Stimulated activated CD8-positive, alpha-beta memory T cell treated with anti-CD3 and anti-CD28 coated beads, Interleukin-7, amount 100 ng/mL, for 1 hour (primary cell): ENCODE measurements at places on chromosomes 5 and 9.

- DNase-seq: no peak
These were observed 44.8 kb upstream of the CLK4 start for GRCh38 chr5:178671602-178672144.

- DNase-seq: no peak
These were observed 356.4 kb upstream of the GRAMD2B start for GRCh38 chr5:126066836-126067235.

- DNase-seq: no peak
These were observed 9.6 kb downstream of the ENG start for GRCh38 chr9:127844821-127845359.

DNA sequence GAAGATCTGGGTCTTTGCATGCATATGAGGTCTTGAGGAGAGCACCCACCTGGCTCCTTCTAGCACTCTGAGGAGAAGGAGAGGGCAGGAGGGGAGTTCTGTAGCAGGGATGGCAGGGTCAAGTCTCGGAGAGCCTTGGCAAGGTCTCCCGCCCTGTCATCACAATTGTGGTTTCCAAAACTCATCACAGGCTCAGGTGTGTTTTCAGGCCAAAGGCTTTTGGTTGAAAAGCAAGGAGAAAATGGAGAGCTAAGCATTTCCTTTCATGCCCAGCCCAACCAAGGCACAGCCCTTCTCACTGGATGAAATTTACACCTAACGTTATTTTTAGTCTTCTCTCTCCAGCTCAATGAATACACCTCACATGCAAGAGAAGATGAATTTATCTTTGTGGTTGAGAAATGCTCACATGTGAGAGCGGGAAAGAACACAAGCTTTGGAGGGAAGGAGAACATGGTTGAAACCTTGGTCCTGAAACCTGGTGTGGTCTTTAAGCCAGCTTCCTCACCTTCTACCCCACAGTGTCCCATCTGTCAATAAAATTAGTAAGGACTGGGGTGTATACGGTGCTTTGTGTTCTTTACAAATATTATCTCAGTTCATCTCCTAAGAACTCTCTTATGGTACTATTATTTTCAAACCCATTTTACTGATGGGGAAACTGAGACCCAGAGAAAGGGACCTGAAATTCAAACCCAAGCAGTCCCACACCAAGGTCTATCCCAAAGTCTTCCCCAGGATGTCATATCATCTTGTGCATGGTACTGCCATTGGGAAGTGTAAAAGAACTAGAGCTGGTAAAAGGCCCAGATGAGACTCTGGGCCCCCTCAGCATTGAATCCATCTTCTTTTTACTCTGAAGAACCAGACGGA is 47.8 kb upstream of the CPEB4 start:
- no peak for DNase-seq

DNA sequence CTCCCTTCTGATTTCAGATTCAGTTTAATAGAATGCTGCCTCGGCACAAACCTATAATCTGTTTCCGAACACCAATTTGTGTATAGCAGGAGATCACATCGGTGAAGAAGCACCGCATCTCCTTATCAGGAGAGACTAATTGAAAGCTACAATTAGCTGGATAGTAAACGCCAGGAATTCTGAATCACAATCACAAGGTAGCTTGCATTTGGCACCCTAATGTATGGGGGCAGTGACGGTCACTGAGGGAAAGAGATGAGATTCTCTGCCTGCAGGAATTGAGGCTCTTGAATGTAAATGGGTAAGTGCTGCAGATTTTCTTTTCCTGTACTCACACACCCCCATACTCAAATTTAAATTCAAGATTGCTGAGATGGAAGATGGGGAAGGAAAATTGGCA is 373.6 kb upstream of the ZNF608 start:
- no peak for DNase-seq

- DNase-seq: no peak
These were observed 124.5 kb upstream of the PRLR start for GRCh38 chr5:35354751-35355150.

GRCh38 chr5:177403102-177403791 is 2.8 kb upstream of the PFN3 start:
- no peak for DNase-seq

DNA sequence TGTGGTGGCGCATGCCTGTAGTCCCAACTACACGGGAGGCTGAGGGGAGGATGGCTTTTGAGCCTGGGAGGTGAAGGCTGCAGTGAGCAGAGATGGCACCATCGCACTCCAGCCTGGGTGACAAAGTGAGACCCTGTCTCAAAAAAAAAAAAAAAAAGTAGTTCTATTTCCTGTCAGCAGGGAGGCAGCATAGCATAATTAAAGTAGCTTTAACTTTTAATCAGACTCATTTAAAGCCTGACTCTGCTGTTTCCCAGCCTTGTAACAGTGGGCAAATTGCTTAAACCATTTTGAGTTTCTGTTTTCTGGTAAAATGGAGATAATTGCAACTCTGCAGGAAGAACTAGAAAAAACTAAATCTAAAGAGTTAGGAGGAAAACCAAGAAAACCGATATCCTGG is 31.2 kb downstream of the CNOT6 start:
- no peak for DNase-seq

DNA sequence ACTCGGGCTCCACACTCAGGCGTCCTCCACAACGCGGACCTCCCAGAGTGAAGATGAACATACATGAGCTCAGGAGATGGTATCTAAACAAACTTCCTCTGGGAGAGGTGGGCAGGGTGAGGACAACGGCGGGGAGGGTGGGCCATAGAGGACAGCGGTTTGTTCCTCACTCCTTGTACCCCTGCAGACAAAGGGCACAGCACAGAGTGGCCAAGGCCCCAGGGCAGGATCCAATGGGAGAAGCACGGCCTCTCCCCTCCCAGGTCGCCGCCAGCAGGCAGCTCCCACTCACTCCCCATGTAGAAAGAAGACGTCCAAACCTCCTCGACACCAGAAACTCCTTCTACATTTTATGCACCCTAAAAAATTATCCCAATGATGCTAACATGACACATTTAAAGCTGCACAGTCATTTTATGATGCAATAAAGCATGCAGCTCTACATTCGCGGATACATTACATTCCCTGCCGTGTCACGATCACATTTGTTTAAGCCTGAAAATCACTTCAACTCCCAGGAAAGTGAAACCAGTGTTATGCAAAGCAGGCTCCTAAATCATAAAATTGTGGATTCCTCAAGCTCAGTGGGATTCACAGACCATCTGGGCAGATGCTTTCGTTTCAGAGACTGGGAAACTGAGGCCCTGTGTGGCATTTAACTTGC is 87.5 kb upstream of the SARDH start:
- no peak for DNase-seq

GRCh38 chr9:13576101-13576500 is 296.6 kb upstream of the MPDZ start:
- no peak for DNase-seq

- DNase-seq: no peak
These were observed 45.7 kb downstream of the PRDM6 start for GRCh38 chr5:123134653-123135181.

- no peak for DNase-seq
These were observed 225.7 kb upstream of the KLF9 start for GRCh38 chr9:70639853-70640814.

GRCh38 chr9:123360161-123361085 is 4.4 kb downstream of the CRB2 start:
- DNase-seq: peak; percentile 9

DNA sequence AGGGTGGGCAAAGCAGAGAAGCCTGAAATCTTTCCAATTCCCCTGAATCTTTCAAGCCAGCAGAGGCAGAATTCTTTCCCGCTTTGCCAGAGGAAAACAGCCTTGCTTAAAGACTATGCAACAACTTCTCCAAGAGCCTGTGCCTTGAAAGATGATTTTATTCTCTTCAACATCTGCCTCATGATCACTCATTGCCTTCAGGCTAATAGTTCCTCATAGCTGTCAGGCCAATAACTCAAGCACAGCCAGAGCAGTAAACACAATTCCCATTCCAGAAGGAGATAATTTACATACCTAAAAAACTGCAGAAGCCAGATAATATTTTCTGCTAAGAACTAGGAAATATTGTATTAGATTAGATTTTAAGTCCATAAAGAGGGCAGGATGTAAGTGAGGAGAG is 92.3 kb upstream of the PUM3 start:
- DNase-seq: no peak

DNA sequence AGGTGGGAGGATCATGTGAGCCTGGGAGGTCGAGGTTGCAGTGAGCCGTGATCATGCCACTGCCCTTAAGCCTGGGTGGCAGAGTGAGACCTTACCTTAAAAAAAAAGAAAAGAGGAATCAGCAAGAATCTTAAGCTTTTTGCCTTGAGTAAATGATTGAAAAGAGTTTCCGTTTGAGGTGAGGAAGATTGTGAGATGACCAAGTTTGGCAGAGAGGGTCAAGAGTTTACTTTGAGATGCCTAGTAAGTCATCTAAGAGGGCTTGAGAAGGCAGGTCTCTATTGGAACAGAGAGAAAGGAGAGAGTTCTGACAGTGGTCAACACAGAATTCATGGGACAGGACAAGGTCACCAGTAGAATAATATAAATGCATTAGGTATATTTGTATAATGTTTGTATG is 572.1 kb downstream of the TLE4 start:
- no peak for DNase-seq

- no peak for DNase-seq
These were observed 148.4 kb downstream of the MAN2A1 start for GRCh38 chr5:109838157-109838556.

GRCh38 chr5:55994495-55994997 is at the start of gene IL6ST:
Gene IL6ST, minus strand, starts transcription at chr5:55994963. Its CDS starts 18,685 bp downstream, at chr5:55976278.
- DNase-seq: peak; percentile 15

- no peak for DNase-seq
These were observed 225.8 kb upstream of the ELL2 start for GRCh38 chr5:96187309-96188027.

GRCh38 chr5:14834584-14835550 is 36.7 kb downstream of the ANKH start:
- no peak for DNase-seq

GRCh38 chr9:15999422-16000339 is 446.8 kb downstream of the CCDC171 start:
- no peak for DNase-seq

- DNase-seq: no peak
These were observed 187.9 kb upstream of the ELL2 start for GRCh38 chr5:96149546-96149945.

DNA sequence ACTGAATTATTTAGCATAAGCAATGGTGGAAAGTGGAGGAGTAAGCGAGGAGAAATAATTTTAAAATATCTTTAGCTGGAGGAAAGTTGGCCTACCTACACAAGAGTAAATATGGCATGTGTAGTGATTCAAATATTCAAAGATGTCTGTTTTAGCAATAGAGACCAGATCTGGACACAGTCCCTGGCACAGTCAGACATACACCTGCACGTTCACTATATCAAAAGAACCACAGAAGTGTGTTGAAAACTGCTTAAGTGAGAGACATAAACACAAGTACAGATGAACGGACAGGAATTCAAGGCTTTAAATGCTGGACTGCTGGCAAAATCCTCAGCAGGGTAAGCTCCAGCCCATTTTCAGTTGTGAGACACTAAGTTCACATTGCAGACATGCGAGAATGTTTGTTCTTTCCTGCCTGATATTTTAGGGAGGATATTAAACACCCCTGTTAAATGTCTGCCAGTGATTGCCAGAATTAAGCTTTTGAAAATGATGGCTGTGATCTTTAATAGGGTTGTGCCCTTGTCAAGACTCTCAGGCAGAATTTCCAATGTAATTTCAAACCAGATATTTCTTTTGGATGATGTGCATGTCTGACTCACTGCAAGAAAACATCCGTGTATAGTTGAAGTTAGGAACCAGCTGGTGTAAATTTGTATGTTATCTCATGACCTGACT is 810.6 kb downstream of the TLE4 start:
- no peak for DNase-seq

DNA sequence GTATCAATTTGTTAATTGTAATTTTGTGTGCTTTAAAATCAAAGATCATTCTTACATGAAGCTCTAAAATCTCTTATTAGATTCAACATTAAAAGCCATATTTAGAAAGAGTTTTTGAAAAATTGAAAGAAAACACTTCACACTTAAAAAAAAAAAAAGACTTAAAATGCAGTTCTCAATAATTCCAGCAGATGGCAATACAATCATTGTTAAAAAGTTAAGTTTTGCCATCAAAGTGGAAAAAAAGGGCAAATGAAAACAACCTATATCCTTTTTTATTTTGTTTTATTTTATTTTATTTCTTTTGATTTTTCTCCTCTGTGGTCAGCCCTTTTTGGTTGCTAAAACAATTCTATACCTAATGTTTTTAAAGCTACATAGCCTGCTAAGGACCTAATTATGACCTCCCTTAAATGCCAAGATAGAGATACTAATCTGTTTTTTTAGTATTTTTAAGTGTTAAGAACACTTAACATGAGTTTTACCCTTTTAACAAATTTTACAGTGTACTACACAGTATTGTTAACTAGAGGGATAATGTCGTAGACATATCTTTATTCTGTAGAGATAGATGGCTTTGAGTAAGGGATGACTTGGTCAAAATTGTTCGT is 154.2 kb upstream of the DAB2 start:
- no peak for DNase-seq

- DNase-seq: no peak
These were observed 25.0 kb upstream of the IL17B start for GRCh38 chr5:149403923-149404745.

GRCh38 chr5:141369994-141370848 is at the start of gene PCDHGB3:
Gene PCDHGB3, plus strand, starts transcription at chr5:141370242. Its CDS starts 153 bp downstream, at chr5:141370395.
- no peak for DNase-seq

DNA sequence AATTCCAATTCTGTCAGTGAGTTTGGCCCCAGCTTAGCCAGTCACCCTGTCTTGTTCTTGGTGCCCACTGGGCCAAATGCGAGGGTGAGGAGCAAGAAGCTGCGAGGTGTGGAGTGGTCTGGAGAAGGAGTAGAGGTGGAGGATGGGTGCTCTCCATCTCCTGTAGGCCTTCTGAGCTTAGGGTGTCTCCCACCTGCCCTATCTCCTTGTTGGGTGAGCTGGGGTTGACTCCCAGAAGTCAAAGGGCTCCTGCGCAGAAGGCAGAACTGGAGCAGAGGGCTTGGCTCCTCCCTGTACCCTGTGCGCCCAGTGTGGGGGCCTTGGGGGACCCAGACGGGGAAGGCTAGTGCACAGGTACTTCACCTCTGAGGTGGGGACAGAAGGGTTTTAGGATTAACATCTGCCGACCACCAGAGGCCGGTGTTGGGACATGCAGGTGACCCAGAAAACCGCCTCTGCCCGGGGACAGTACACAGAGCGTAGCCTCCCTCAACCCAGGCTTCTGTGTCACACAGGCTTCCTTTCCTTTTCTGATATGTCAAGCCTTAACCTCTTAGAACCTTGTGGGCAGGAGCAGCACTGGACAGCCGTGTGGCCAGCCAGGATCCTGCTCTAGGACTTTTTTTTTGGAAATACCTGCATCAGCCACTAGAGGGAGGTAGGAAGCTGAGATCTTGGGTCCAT is 16.9 kb downstream of the IL5 start:
- no peak for DNase-seq

DNA sequence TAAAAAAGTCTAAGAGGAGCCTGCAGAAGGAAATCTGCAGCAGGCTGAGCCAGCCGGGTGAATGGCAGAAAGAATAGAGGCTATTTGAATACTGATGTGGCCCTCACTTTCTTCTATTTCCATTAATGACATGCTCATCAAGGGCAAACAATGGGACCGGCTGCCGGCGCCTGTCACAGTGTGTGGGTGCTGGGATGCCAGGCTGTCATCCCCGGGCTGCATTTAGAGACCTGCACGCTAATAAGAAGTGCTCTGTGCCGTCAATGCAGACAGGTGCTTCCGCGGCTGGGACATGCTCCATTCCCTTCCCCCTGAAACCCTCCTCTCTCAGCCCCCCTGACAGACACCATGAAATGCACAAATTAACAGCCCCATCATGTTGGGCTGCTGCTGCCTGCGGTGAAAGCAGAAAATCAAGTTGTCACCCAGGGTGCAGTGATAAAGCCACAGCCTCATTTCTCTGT is 217.7 kb upstream of the TBCA start:
- DNase-seq: no peak
